ENCODE measurements at places on chromosomes 5 and 9.

DNA sequence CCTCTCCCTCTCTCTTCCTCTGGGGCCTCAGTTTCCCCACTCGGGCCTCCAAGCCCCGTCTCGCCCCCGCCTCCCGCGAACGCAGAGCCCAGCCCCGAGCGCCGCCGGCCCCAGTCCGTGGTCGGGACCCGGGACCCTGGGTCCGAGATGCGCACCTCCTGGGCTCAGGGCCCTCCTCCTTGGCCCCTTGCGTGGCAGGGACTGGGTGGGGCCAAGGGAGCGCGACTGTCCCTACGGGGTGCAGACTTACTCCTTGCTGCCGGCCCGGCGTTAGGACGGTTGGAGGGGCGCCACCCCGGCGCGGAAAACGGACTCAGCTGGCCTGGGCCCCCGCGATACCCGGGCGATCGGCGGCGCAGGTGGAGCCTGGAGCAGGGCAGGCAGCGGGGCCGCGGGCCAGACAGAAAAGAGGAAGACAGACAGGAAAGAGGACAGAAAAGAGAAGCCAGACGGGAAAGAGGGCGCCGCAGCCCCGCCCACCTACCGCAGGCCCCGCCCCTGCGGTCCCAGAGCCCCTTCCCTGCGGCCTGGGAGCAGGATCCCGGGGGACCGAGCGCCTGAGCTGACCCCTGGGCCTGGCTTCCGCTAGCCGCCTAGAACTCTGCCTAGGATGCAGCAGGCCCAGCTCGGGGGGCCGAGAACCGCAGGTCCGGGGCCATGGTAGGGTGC is at the start of gene GBGT1:
Gene GBGT1 (minus strand): TSS at position 411 of the 669 bp plus-strand sequence. CDS start 1,502 bp downstream, outside the sequence.
- DNase-seq: peak; percentile 14

GRCh38 chr5:115557667-115558387 is 13.3 kb upstream of the FEM1C start:
- peak; percentile 41 for DNase-seq

DNA sequence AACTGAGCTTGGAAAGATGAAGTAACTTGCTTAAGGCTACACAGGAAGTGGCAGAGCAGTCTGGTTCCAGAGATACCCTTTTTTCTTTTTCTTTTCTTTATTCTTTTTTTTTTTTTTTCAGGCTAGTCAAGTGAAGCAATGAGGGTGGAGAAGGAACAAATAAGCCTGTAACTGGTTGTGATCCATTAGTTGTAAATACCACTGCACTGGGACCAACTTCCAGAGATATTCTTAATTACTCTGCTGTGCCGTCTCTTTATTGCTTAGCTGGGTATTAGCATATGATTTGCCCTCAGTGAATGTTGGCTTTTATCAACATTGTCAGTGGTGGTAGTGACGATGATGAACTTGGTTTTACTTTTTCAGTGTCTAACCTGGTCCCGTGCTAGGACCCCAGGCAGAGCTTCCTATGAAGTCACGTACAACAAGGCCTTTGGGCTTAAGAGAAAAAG is 26.7 kb downstream of the LNPEP start:
- no peak for DNase-seq

GRCh38 chr9:101219030-101219429 is 165.8 kb downstream of the BAAT start:
- no peak for DNase-seq

DNA sequence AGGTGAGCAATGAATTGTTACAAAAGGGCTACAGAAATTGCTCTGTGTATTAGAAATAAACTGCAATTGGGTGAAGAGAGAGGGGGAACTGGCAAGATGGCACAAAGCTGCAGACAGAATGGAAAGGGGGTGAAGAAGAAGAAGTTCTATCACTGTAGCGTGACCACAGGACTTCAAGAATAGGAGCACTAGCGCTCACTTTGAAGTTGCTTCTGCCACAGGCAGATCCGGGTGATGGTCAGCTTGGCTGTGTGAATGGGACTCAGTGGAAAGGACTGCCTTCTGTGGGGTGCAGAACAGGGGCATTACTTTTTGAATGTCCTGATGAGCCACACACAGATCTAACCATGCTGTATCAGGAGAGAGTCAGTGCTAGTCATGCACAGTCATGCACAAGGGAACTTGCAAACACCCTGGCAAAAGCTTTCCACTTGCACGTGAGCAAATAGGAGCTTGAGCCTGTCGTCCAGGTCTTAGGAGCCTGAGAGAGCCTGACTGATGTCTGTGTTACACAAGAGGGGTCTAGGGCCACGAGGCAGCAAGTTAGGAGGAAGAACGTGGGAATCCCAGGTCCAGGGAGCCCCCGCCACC is 16.3 kb downstream of the IL5 start:
- DNase-seq: peak; percentile 68

DNA sequence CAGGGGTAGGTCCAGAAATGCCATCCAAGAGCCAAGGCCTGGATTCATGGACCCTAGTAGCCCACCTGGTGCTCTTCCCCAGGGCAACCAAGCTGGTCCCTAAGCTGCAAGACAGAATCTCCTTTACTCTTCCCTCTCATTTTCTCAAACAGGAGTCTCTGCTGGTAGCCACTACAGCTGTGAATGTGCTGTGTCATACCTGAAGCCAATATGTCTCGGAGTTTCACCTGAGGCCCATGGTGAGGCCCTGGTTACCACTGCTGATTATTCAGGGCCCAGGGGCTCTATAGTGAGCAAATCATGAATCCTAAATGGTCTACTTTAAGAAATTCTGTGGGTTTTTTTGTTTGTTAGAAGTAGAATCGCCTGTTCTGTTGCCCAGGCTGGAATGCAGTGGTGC is 15.9 kb downstream of the CDK7 start:
- no peak for DNase-seq

GRCh38 chr5:1536322-1536845 is 12.6 kb upstream of the LPCAT1 start:
- peak; percentile 31 for DNase-seq

GRCh38 chr9:132997591-132997990 is 19.1 kb downstream of the GFI1B start:
- peak; percentile 57 for DNase-seq

GRCh38 chr5:14009575-14009974 is 65.1 kb upstream of the DNAH5 start:
- DNase-seq: no peak

DNA sequence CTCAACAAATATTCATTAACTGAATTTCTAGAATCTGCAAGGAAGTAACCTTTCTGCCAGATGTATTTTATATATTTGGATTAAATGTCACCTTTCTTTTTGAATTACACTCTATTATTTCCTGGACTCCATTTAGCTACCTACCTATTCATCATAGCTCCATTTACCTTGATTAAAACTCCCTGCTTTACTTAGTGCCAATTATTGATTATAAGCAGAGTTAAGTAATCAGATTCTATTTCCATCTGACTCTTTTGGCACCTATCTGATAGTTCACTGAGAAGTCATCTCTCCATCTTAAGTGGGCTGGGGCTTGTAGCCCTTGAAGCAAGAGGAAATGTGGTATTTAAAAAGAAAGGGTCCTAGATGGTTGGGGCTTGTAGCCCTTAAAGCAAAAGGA is 88.6 kb downstream of the TRPM3 start:
- no peak for DNase-seq

DNA sequence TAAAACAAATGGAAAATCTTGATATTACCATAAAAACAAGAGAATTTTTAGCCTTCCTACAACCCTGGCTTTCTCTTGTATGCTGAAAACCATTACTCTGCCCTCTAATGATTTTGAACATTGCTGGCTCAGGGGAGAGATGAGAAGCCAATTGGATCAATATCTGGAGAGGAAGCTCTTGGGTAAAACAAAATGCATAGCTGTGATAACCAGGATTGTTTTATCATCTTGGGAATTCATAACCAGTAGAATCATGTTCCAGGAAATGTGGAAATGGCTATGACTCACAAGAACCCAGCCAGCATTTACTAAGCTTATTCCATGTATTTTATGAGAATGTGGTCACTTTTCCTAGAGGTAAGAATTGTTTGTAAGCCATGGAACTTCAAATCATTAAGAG is 51.1 kb upstream of the CTNND2 start:
- peak; percentile 86 for DNase-seq

GRCh38 chr9:84718476-84718875 is 48.9 kb downstream of the NTRK2 start:
- no peak for DNase-seq

DNA sequence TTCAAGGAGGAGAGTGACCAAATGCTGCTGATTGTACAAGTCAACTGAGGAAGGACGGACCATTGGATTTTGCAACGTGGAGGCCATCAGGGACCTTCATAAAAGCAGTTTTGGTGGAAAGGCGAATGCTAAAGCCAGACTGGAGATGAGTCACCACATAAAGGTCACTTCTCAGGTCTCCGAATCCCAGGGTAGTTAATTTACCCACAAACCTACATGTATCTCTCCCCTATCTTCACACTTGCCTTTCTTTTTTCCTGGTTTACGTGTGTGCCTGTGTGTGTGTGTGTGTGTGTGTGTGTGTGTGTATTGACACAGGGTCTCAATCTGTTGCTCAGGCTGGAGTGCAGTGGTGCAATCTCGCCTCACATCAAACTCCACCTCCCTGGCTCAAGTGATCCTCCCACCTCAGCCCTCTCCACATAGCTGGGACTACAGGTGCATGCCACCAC is 4.6 kb upstream of the CTNNA1 start:
- no peak for DNase-seq

DNA sequence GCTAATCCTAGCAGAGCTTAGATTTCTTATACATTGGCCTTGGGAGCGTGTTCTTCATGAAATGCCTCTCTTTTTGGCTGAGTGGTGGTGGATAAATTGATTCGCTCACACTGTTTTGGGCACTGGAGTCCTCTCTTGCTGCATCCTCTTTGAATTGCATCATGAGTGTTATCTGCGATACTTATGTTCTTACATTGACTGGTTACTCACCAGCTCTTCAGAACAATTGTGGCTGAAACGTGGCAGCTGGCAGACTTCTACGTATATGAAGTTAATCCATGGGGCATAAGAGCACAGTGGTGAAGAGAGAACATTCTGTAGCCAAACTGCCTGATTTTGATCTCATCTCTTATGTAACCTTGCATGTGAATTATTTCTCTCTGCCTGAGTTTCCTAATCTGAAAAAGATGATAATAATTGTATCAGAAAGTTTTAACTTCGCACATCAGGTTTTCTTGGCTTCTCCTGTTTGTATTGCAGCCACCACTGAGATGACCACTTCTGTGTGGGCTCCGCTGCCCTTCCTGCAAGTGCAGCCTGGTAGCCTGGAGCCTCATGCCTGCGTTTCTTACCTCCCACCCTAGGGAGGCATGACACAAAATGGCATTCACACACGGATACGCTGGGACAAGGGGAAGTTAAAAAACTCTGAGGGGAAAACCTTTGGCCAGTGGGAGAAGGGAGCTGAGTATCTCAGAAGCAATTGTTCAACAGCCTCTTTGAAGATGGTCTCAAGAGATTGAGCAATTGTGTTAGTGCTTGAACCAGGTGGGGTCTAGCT is 295.2 kb downstream of the ARHGAP26 start:
- peak; percentile 37 for DNase-seq

DNA sequence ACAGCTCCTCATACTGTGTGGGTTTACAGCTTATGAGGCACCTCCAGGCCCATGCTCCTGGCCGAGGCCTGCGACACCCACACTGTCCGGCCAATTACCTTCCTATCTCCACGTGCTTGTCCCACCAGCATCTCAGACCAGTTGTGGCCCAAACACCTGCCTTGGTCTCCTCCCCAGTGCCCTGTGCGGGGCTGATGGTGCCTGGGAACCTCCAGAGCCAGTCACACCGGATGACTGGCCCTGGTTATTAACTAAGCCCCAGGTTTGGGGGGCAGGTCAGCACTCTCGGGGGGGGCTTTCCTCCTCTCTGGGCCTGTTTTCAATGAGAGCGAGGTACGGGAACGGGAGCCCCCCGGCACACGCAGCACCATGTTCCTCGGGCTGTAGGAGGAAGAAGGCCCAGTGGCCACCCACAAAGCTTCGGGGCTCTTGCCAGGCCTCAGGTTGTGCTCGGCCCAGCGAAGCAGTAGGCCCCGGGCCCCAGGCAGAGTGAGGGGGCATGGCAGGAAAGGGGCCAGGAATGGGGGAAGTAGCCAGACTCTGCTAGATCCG is 76.0 kb upstream of the PHYKPL start:
- DNase-seq: no peak

DNA sequence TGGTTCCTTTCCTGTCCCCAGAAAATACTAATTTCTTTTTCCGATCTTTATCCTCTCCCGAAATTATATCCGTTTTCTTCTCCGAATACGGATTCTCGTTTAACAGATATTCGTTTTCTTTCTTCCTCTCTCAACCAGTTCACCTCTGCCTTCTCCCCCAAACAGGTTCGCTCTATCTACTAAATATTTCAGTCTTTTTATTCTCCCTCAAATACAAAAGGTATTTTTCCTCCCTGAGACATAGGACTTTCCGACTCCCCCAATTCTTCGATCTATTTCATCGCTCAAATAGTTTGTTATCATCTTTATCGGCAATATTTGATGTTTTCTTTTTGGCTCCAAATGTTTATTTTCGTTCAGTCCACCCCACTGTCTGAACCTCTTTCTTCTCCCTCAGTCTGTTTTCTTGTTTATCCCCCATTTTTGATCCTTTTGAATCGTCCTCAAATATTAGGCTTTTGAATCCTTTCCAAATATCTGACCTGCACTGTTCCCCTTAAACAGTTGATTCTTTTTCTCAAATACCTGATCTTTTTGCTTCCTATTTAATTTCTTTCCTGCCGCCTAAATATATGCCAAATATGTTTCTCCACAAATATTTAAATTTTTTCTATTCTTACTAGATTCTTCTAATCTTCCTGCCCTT is 4.4 kb downstream of the PITX1 start:
- no peak for DNase-seq

- DNase-seq: peak; percentile 11
These were observed 1729.2 kb upstream of the WWC1 start for GRCh38 chr5:166562246-166562645.

- DNase-seq: no peak
These were observed 12.9 kb upstream of the CAST start for GRCh38 chr5:96649251-96649662.

- DNase-seq: no peak
These were observed 15.7 kb downstream of the SAP30L start for GRCh38 chr5:154461531-154461930.

GRCh38 chr5:87195104-87195591 is 72.5 kb upstream of the RASA1 start:
- DNase-seq: peak; percentile 48

- peak; percentile 70 for DNase-seq
These were observed 116.6 kb downstream of the KLHL3 start for GRCh38 chr5:137619191-137619870.

DNA sequence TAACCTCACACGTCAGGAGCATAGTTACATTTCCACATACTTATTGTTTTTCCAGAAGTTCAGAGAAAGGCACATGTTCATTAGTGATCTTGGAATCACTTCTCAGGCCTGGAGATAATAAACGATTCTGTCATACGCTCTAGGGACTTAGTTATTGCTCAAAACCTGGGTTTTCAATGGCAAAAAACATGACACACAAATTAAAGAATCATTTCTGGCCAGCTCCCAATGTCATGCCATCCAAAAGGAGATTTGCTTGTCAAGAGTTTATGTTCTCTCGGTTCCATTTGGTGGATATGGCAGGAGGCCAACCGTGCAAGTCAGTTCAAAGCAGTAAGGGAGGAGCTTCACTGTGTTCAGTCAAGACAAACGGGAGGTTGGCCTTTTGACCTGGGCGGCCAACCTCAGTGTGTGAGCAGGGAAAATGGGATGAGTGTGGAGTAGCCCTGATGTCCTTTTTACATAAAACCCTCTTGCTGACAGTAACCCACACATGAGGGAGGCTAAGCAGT is 123.4 kb downstream of the NXNL2 start:
- peak; percentile 69 for DNase-seq
